Left forelimb (tissue), 1 donor: ENCODE measurements at places on chromosomes 6 and 20.

DNA sequence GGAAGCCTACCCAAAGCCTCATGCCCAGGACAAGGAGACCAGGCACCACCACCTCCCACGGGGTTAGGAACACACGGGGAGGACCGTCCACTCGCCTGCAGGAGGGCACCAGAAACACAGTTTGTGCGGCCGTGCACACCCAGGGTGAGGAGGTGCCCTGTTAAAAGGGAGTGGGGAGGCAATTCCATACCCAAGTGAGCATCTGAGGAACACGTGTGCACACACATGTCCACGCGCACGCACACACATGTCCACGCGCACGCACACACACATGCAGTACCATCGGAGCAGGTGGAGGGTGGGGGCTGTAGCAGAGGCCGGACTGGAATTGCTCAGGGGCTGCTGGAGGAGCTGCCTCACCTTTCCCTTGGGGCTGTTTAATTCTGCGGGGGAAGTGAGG is 259.4 kb downstream of the TAF4 start:
- no peak for DNase-seq

DNA sequence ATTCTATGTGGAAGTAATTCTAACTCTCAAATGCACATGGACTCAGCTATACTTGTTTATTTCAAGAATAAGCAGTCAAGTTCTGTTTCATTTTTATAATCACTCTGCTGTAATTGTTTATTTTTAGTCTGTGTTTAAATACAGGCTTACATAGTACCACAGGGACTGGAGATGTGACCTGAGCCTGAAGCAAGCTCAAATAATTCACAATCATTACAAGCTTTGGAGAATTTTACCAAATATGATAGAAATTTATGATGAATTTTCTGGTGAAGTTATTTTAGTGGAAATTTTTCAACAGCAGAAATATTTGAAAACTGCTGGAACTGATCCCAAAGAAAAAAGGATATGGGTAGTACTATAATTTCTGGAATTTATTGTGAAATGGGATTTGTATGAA is 41.6 kb upstream of the DSE start:
- no peak for DNase-seq

GRCh38 chr6:110528101-110528929 is 51.9 kb upstream of the SLC22A16 start:
- no peak for DNase-seq

DNA sequence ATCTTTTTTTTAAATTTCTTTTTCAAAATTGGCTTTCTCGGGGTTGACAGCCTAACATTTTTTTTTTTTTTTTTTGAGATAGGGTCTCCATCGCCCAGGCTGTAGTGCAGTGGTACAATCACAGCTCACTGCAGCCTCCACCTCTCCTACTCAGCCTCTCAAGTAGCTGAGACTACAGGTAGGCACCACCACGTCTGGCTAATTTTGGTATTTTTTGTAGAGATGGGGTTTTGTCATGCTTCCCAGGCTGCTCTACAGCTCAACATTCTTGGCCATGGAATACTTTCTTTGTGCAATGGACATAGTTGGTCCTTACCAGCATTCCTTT is 6.4 kb upstream of the CTNNBL1 start:
- DNase-seq: no peak

DNA sequence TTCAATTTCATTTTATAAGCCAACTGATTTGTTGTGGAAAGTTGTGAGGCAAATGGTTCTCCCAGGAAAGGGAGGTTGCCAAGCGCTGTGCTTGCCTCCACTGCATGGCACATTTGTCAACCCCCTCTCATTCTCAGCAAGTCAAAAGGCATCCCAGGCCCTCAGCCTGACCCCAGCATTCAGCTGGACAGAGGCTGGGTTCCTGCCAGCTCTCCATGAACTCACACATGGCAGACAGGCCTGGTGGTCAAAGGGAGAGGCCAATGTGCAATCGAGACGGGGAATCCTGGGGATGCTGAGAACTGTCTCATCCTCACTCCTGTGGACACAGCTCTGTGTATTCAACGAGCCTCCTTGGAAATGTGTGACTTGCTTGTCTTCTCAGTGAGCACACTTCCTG is 106.0 kb upstream of the CDH4 start:
- no peak for DNase-seq

DNA sequence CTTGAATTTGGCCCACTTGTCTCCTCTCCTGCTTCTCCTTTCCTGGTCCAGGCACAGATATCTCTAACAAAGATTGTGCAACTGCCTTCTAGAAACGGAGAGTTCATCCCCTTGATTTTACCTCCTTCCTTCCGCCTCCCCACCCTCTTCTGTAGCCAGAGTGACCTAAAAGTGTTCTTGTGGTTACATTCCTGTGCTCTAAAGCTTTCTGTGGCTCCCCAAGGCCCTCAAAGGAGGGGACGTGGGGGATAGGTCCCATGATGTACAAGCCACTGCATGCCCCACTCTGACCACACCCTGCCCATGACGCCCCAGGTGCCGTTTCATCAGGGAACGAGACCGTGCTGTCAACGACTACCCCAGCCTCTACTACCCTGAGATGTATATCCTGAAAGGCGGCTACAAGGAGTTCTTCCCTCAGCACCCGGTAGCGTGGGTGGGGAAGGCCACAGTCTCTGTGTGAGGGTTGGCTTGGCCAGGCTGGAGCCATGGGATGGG is 8.2 kb downstream of the CDC25B start:
- DNase-seq: no peak

- peak; percentile 83 for DNase-seq
These were observed 125.4 kb downstream of the OPRM1 start for GRCh38 chr6:154164397-154164796.

DNA sequence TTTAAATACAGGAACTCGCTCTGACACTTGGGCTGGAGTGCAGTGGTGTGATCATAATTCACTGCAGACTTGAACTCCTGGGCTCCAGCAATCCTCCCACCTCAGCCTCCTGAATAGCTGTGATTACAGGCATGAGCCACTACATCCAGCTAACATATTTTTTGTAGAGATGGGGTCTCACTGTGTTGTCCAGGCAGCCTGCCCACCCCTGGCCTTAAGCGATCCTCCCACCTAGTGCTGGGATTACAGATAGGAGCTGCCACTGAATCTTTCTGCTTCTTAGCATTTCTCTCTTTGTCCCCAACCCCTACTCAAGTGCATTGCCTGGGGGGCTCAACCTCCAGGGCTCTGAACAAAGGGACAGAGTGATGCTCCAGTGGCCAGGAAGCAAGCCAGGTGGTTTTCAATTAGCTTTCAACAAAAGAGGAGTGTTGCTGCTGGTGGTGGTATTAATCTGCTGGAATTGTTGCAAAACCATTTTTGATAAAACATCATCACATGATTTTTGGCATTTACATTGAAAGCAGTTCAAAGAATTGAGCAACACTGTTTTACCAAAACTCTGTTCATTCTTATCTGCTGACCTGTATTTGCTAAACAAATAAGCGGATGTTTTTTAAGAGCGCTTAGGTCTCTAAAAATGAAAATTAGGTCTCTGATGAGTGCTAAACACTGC is 40.4 kb upstream of the BPIFA2 start:
- DNase-seq: no peak

- no peak for DNase-seq
These were observed 517 bp downstream of the PLN start for GRCh38 chr6:118548613-118549012.

DNA sequence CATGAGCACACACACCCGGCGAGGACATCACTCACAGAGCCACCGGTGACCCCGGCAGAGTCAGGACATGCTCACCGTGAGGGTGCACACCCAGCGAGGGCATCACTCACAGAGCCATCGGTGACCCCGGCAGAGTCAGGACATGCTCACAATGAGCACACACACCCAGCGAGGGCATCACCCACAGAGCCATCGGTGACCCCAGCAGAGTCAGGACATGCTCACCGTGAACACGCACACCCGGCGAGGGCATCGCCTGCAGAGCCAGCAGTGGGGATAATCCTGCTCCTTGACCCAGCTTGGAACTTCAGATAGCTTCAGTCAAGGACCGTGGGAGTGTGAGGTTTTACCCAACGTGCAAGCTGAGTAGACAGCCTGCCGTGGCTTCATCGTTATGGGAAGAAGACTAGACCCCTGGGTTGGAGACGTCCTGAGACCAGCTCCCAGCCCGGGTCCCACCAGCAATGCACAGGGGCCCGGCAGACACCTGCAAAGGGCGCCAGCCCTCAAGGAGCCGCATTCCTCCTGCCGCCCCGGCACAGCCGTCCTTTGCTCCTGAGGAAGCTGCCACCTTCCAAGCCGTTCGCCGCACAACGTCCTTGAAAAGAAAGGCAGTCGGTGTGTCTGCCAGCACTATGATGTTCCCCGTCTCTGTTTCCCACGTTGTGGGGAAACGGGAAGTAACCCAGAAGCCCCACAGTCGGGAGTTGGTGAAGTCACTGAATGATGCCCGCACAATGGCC is 192.3 kb downstream of the DLL1 start:
- peak; percentile 53 for DNase-seq

- no peak for DNase-seq
These were observed 13.5 kb downstream of the ULBP1 start for GRCh38 chr6:149977221-149977620.

- DNase-seq: no peak
These were observed 375.0 kb downstream of the CDC5L start for GRCh38 chr6:44762496-44762895.

GRCh38 chr6:122399055-122399347 is 451 bp upstream of the HSF2 start:
- no peak for DNase-seq

DNA sequence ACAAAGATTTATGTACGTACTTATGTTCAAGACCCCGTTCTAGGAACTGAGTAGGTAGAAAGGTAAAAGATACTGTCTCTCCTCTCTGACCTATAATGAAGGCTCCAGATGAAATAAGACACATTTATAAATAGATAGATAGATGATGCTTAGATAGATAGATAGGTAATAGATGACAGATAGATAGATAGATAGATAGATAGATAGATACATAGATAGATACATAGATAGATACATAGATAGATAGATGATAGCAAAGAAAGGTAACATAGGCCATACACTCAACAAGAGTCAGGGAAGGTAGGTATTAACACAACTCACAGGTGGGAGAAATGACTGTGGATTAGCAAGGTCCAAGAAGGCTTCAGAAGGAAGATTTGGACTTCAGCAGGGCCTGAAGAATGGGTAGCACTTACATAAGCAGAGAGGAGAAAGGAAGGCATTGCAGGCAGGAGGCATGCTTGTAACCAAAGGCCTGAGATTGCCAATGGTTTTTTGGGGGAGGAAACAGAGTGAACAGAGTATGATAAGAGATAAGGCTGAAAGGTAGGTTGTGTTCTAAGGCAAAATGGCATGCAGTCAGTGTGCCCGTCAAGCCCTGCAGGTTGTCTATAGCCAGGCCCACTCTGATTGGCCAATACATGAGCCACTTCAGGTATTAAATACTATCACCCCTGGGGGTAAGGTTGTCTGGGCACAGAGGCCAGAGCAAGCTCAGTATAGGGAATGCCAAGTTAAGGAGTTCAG is 7.7 kb upstream of the MYB start:
- no peak for DNase-seq

GRCh38 chr6:161242113-161242512 is 31.7 kb downstream of the AGPAT4 start:
- no peak for DNase-seq

DNA sequence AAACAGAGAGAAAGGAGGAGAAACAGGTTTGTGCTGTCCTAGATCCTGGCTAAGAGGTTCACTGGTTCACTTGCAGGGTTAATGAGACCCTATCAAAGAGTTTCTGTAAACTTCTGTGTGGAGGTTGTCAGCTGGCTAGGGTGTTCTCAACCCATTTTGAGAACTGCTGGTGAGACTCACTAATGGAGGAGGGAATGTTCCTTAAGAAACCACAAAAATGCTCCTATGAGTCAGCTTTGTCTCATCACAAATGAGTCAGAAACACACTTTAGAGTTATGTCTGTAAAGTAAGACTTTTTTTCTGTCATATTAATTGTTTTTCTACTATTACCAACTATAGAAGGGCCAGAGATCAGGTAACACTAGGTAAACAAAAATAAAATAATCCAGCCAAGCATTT is 884.4 kb downstream of the PHF3 start:
- no peak for DNase-seq

- no peak for DNase-seq
These were observed 163.4 kb upstream of the HEY2 start for GRCh38 chr6:125586074-125586473.

GRCh38 chr6:13615792-13616120 is 621 bp downstream of the NOL7 start:
- no peak for DNase-seq

DNA sequence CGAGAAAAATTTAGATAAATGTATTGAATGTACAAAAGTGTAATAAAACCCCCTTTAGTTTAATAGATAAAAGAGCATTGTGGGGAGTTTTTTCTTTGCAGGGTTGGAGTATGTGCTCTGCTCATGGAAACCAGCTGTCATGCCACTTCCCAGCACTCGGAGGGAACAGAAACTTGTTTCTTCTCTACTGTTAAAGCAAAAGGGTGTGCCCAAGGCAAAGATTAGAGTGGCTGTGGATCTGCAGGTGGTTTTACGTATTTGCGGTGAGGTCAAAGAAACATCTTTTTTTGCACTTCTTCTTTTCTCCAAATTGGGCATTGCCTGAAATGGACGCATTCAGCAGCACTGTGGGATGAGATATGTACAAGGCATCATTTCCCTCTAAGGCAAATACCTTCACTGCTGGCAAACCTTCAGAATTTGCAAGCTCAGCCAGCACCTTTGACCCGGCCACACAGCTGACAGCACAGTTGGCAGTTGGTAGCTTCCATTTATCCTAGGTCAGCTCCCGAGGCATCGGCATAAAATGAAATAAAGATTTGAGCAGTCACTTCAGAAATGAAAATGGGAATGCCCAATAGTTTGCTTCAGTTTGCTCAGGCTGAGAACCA is 178.4 kb upstream of the EYA4 start:
- no peak for DNase-seq

DNA sequence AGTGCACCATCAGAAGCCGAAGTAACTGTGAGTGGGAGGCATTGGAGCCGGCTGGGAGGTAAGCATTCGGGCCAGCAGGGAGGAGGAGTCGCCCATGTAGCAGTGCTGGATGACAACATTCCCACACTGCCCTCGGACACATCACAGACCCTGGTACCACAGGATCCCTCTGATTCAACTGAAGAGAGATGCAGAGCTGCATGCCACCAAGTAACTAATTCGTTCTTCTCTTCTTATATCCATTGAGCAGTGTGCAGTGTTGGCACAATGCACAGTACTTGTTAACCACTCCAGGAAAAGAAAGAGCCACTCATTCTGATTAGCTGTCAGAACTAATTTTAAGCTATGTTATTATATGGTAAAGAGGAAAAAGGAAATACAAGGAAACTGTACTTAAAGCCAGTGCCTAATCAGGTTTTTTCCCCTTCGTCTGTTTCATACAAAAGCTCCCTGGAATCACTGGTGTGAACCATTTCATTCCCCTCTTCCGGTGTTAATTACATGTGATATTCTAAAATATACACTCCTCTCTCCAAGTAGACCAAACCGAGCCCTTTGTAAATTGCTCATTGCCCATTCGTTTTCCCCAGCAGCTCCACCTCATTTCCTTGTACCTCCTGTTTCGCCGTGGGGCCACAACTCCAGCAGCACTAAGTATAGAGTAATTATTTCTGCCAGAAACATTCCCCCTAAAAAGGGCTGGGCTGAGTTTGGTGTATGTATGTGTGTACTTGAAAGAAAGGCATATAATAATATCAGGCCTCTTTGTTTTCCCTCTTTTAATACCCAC is 32.4 kb upstream of the ADTRP start:
- no peak for DNase-seq

- no peak for DNase-seq
These were observed 16.4 kb downstream of the CST8 start for GRCh38 chr20:23507346-23507745.
